ENCODE measurements at places on chromosomes 5 and 9.

DNA sequence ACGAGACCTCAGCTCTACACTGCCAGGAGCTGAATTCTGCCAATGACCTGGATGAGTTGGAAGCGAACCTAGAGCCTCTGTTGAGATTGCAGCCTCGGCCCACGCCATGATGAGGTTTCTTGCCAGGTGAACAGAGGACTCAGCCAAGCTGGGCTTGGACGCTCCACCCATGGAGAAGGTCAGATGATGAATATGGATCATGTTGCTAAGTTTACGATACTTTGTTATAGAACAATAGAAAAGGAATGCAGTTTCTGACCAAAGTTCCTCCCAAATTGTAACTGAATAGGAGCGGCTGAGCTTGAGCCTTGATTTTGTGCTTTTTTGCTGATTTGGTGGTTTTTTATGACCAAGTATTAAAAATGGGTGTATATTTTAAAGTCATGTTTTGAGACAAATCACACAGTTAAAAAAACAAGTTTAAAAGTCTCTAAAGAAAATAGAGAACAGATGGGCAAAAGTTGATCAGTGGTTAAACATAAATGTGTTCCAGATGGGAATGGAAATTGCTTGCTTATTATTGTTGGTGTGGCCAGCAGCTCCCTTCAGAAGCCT lies 32.9 kb downstream of the ROPN1L start:
- DNase-seq, result no peak

- no peak for DNase-seq
Measured at GRCh38 chr5:159735749-159736660, 180.3 kb upstream of the ADRA1B start.

DNA sequence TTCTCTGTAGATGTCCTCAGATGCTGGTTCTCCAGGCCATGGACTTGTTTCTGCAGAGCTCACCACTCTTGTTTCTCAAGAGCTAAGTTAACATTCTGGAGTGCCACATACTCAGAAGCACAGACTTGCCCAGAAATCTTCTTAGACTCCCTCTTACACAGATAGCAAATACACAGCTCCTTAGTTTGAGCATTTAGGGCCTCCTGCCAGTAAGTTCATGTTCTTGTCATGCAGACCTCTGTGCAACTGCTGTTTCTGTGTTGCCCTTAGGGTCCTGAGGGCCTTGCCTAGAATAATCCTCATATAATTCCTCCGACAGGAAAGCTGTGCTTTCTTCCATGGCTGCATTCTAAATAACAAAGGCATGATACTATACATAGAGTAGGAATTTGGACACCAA lies 1.3 kb upstream of the PTPDC1 start:
- no peak for DNase-seq

DNA sequence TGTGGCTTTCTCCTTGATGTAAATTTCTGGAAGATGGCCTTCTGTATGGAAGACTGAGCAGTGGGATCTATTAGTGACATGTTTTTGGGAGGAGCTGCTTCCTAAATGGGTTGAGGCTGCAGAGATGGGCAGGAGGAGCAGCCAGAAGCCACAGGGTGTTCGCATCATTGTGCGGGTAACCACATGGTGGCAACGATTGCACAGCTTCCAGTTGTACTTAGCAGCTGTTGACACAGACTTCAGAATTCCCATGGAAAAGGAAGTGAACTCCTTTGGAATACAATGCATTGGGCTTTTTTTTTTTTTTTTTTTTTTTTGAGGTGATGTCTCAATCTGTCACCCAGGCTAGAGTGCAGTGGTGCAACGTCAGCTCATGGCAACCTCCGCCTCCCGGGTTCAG lies 297.3 kb downstream of the NR3C1 start:
- peak; percentile 22 for DNase-seq

- no peak for DNase-seq
Measured at GRCh38 chr5:68265347-68265746, 49.8 kb downstream of the PIK3R1 start.

- DNase-seq, result peak; percentile 16
Measured at GRCh38 chr9:16704116-16705110, 166.1 kb downstream of the BNC2 start.

GRCh38 chr9:126153382-126153781 lies 173.2 kb upstream of the MVB12B start:
- no peak for DNase-seq

GRCh38 chr9:22374051-22374450 lies 72.6 kb upstream of the DMRTA1 start:
- DNase-seq, result no peak

DNA sequence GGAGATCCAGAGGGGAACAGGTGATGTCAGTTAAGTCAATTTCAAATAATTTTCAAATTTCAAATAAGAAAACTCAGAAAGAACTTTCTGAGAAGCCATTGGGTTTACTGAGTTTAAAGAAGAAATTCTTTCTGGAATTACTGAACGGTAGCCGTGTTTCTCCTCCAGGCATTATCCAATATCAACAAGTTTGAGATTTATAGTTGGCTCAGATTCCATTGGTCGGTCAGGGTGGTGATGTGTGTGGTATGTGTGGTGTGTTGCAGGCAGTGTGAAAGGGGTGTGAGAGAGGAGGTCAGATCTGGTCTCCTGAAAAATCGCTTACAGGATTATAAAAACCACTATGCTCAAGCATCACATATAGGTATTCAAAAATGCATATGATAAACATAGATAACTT lies 60.1 kb downstream of the PDE4D start:
- no peak for DNase-seq

DNA sequence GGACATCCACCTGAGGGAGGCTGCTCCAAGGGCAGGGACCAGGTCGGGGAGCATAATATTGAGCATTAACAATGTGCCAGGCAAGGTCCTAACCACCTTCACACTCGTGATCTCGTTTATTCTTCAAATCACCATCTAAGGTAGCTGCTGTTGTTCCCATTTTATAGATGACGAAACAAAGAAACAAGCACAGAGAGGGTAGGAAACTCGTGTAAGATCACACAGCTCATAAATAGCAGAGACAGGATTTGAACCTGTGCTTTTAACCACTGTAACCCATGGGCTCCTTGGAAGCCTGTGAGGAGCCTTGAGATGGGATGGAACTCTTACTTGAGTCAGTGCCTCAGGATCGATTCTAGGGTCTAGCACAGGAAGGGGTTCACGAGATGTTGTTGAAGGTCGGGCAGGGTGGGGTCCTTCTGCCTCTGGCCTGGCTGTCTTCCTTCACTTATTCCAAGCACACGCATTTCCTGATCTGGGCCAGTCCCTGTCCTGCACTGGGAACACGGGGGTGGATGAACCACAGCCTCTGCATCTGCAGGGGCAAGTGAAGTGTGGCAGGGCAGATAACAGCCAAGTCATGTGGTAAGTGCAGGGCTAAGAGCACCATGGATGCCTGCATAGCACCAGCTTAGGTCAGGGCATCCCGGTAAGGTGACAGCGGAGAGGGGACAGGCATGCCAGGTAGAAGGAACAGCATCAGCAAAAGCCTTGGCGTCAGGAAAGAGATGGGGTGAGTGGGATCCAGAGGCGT lies 188.1 kb downstream of the MELK start:
- no peak for DNase-seq

- peak; percentile 52 for DNase-seq
Measured at GRCh38 chr9:35732800-35733541, 505 bp downstream of the CREB3 start.
